Left colon (tissue), 2 donors: ENCODE measurements at places on chromosomes 11 and 22.

- no peak for DNase-seq
Observed at GRCh38 chr11:125264100-125265022, 99.8 kb downstream of the PKNOX2 start.

DNA sequence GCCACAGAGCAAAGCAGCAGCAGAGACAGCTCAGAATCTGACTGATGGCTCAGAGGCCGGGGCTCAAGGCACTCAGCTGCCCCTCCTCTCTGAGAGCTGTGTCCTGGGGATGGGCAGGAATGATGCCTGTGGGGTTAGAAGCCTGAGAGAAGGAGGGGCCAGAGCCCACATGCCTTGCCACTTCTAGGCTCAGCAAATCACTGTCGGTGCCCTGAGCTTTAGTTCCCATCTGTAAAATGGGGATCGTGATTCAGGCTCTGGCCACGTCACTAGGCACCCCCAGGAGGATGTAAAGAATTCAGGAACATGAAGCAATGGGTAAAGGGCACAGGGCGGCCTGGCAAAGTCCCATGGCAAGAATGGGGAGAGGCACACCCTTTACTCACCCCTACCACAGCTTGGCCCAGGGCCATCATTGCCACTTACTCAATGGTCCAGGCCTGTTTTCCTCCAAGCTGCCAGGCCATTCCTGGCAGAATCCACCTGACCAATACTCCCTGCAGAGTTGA is 3.4 kb upstream of the CDC42EP2 start:
- DNase-seq = no peak

GRCh38 chr22:41565403-41566054 is 4.7 kb downstream of the CSDC2 start:
- DNase-seq = no peak

- no peak for DNase-seq
Observed at GRCh38 chr11:33893711-33894397, 2.0 kb upstream of the LMO2 start.

DNA sequence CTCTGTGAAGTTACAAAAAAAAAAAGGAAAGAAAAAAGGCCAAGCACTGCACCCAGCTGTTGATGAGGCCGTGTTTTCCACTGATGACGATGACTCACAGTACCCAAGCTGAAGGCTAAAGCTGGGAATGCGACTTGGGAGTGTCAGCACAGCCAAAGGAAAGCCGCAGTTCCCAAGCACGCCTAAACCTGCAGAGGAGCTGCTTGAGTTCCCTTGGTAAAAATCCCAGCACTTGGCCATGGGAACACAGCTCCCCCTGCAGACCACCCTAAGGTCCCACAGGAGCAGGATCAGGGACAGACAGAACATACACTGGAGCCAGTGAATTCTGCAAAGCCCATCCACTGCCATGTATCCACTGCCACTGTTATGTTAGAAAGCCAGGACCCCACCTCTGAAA is 39.9 kb downstream of the SERGEF start:
- DNase-seq = peak; percentile 4

GRCh38 chr11:115672999-115673411 is 168.8 kb upstream of the CADM1 start:
- peak; percentile 4 for DNase-seq

- DNase-seq = no peak
Observed at GRCh38 chr11:27274854-27275395, 88.1 kb downstream of the CCDC34 start.

- no peak for DNase-seq
Observed at GRCh38 chr11:116729501-116730240, 43.1 kb downstream of the BUD13 start.

DNA sequence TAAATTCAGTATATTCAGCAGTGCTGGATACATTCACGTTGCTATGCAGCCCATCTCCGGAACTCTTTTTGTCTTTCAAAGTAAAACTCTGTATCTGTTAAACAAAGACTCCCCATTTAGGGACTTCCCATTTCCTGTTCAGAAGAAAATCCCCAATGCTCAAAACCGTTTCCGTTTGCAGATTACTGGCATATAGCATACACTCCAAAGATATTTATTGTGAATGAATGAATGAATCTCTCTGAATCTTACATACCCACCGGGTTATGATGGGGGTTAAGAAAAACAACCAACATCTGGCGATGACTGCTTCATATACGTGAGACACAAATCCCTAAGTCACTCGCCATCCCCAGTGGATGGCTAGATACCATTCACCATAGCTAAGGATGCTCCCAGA is 1.6 kb downstream of the THY1 start:
- no peak for DNase-seq

DNA sequence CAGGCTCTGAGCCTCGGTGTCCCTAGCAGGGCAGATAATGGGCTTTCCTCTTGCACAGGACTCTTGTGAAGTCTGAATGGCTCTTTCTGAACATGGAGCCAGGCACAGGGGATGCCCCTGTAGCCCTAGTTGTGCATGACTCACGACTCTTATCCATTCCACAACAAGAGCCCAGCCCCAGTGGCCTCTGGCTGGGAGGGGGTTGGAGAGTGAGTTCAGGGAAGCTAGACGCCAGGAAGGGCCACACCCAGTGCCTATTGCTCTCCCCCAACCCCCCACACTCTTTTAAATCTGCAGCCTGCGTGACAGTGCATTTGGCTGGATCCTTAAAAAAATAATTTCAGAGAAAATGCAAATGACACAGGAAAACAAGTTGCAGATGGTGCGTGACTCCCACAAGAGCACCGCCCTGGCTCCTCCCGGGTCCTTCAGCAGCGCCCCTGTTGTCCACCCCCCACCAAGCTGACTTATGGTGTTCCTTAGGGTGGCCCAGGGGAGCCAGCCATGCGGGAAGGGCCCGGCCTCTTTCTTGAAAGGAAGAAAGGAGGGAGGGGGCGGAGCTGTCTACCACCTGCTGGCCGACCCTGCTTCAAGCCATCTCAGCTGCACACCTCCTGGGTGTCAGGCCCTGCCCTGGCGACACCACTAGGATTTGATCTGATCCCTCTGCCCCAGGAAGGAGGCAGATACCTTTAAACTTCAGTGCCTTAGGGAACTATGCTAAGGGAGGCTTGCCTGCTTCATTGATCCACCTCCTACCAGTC is 74.7 kb downstream of the MN1 start:
- peak; percentile 12 for DNase-seq

DNA sequence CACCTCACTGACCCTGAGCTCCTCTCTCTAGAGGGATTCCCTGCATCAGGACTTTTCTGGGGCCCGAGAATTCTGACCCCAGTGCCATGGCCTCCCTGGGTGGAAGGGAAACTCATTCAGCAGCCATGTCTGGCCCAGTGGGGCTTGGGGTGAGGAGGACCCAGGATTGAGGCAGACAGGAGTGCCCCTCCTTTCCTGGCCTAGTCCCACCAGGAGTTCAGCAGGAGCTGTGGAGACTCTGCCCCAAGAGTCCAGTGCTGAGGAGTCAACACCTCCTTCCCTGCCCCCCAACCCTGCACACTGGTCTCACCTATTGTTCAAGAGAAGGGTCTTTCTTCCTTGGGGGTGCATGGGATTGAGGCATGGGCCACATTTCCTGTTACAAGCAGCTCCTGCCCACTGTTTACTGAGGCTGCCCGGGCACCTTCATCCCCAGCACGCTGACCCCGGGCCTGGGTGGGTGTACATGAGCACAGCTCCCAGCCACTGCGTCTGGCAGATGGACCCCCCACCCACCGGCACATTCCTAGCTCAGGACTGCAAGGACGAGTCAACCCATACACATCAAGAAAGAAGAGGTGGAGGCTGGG is 33.9 kb downstream of the ALX4 start:
- DNase-seq = no peak

DNA sequence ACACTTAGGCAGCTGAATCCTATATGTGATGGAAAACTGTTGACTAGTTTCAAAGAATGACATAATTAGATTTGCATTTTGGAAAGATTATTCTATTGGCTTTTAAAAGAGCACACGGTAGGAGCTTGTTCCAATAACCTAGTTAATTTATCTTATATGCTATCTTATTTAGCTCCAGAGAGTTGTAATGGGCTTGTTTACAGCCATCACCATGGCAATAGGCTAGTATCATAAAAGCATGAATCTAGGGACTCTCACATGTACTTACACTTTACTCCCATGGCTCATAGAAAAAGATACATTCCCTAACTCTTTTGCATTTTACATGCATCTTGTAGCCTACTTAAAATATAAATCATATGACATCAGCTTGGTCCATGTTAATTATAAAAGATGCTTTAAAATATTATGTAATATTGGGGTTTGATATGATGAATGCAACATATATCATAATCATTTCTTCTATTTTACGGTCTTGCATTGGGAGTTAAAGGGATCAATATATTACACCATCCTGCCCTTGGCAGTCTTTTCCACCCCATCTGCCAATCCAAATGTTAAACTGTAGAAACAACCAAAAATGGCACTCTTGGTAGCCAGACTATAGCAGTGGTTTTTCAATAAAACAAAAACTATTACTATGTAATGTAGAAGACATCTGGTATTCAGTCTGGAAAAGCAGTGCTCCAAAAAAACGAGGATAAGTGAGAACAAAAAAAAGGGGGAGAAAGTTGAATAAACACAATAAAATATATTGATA is 2254.0 kb downstream of the LRRC4C start:
- no peak for DNase-seq

DNA sequence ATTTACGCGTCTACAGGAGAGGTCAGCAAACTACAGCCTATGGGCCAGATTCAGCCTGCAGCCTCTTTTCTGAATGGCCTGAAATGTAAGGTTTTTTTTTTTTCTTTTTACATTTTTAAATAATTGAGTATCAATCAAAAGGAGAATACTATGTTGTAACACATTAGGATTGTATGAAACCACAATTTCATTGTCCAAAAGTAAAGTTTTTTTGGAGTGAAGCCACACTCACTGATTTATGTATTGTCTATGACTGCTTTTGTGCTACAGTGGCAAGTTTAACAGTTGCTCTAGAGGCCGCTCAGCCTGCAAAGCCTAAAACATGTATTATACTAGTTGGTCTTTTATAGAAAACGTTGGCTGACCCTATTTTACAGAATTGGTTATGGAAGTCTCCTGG is 923.2 kb downstream of the NTM start:
- DNase-seq = no peak

GRCh38 chr11:79834015-79834414 is 393.2 kb upstream of the TENM4 start:
- DNase-seq = no peak

GRCh38 chr11:103228807-103229206 is 119.6 kb downstream of the DYNC2H1 start:
- no peak for DNase-seq

GRCh38 chr22:19867617-19868016 is 12.9 kb upstream of the GNB1L start:
- DNase-seq = no peak

DNA sequence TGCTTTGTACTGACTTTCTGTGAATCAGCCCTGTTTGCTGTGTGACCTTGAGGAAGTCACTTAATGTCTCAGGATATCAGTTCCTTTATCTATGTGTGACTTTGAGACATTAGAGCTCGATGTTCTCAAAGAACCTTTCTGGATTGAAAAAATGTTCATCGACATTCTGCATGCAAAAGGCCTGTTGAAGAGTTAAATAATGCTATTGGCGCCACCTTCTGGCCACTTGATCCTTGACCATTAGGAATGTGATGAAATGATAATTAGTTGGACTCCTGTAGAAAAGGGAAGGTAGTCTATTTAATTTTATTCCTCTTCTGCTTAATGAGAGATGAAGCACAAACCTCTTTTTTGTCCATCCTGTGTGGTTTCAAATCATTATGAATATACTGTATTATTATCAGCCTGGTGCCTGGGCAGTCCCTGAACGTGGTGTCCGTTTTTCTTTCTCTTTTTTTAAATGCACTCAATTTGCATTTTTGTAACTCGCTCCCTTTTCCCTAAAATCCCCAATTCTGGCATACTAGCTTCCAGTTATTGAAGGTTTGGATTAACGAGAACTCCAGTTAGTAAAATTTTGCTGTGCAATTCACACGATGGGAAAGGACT is 20.7 kb downstream of the ELF5 start:
- DNase-seq = no peak

GRCh38 chr22:40094485-40094884 is 83.2 kb upstream of the TNRC6B start:
- no peak for DNase-seq

DNA sequence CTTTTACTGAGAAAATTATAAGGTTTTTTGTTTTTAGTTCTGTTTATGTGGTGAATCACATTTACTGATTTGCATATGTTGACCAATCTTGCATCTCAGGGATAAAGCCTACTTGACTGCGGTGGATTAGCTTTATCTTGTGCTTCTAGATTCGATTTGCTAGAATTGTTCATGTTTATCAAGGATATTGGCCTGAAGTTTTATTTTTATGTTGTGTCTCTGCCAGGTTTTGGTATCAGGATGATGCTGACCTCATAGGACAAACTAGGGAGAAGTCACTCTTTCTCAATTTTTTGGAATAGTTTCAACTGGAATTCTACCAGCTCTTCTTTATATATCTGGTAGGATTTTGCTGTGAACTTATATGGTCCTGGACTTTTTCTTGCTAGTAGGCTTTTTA is 504.8 kb downstream of the ETS1 start:
- no peak for DNase-seq

DNA sequence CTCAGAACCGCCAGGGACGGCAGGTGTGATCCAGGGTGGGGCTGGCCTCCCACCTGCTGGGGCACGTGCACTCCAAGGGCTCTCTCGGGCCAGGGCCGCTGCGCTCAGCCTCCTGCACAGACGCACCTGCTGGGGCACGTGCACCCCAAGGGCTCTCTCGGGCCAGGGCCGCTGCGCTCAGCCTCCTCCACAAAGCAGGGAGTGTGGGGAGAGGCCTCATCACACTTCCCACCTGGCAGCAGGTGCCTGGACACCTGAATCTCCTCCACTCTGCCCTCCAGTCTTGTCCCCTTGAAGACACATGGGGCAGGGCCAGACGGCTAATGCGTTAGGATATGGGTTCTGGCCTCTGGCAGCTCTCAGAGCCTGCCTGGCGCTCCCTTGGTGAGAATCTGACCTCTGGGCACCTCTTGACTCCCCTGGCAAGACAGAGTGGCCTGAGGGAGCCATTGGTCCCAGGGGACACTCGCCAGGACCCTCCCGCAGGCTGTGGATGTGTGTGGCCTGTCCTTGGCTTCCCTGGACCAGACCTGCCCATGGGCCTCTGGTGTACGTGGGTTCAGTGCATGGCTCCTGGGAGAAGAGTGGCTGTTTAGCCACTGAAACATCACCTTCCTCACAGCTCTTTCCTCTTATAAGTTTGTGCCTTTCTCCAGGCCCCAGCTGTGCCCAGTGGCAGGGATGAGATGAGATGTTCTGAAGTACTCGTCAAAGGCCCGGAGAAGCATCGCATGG is 73.5 kb downstream of the BRD1 start:
- DNase-seq = no peak
